HL-60 (cell line): ENCODE measurements at places on chromosomes 1 and 21.

DNA sequence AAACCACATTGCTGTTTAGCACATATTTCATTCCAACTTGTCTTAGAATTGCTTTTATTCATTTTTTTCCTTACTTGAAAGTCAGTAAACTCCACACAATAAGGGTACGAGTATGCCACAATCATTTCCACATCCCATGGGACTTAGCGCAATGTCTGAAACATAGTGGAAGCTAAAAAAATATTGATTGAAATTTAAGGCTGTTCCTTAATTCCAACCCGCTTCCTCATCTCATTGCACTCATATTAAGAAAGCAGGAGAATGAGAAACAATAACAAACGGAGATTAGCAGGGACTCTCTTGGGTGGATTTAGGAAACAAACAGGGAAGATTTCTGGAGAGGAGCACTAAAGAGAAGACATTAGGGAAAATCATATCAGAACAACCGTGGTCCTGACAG is 39.3 kb upstream of the RGS4 start:
- no peak for DNase-seq

GRCh38 chr1:16125483-16125882 is 30.4 kb downstream of the EPHA2 start:
- no peak for DNase-seq

- no peak for DNase-seq
These were observed 371.2 kb downstream of the NPHP4 start for GRCh38 chr1:5620997-5621396.

- no peak for DNase-seq
These were observed 22.1 kb upstream of the EYA3 start for GRCh38 chr1:28110555-28110954.

- no peak for DNase-seq
These were observed 418.3 kb downstream of the MATN1 start for GRCh38 chr1:30305061-30305460.

DNA sequence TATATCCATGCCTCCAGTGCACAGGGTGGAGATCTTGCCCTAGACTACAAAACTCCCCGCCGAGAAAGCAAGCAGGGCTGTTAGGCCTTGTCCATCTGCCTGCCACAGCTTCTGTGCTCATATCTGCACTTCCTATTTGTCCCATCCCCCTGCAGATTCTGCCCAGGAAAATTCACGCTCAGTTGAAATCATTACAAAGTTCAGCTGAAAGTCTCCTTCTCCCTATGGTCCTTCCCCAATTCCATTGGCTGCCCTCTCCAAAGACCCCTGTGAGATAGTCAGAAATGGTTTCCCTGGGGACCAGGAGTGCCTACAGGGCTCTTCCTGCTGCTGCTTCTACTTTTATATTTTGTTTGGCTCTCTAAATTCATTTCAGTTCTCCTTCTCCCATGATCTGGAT is 63.2 kb downstream of the DTL start:
- no peak for DNase-seq

- DNase-seq = no peak
These were observed 27.6 kb downstream of the COQ8A start for GRCh38 chr1:226967665-226968064.

- no peak for DNase-seq
These were observed 72.6 kb upstream of the CSF1 start for GRCh38 chr1:109837852-109838570.

GRCh38 chr21:43686811-43687565 is 27.6 kb downstream of the RRP1B start:
- DNase-seq = no peak

DNA sequence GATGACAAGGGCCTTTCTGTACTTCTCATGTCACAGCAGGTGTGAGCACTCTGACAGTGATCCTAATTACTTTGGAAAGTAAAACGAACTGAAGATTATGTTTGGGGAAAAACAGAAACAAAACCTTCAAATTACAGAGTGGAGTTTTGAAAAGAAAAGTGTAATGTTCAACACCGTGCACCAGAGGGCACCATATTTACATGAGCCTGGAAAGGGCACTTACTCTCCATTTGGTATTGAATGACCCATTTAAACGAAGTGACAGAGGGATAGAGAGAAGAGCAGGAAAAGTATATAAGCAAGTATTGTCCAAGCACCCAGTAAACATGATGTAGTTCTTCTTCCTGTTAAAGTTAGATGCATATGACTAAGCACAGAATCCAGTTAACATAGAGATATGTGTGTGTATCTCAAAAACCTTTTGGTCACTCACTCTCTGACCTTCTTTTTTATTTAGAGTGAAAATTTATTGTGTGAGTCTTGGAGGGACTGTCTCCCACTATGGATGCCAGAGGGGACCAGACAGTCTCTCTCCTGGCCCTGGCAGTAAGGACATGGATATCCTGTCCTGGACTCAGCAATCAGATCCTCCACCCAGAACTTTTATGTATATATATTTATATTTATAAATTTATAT is 3.8 kb upstream of the RGSL1 start:
- DNase-seq = peak; percentile 56

DNA sequence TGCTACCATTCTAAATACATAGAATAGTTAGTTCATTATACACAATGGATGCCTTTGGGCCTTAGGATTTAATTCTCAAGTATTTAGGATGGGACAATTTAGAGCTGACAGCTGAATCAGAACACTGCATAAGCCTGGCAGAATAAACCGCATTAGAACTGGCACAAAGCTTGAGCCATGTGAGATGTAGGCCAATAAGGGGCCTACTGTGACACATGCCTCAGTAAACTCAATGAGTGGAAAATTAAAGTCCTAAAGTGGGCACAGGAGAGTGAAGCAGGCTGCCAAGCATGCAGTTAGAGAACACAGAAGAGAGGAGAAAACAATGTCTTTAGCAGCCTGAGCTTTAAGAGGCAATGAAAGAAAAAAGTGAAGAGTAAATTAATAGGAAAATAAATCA is 24.3 kb downstream of the SCYL3 start:
- DNase-seq = no peak

DNA sequence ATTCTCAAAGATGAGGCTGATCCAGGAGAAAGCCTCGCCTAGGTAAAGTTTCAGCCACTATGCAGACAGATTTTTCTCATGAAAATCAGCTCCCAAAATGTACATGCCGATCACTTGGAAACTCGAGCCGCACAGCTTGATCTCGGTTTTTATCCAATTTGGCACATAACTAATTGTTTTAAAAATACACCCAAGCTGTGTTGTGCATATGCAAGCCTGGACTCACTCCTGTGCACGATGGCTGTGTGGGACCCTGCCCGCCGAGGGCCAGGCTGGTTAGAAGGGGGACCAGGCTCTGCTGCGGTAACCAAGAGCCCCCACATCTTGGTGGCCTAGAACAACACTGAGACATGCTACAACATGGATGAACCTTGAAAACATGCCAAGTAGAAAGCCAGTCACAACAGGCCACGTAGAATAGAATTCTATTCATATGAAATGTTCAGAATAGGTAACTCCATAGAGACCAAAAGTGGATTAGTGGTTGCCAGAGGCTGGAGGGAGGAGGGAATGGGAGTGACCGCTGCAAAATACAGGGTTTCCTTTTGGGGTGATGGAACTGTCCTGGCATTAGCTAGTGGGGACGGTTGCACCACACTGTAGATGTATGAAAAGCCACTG is 16.1 kb upstream of the LDLRAP1 start:
- DNase-seq = no peak

GRCh38 chr1:4963251-4963650 is 308.8 kb downstream of the AJAP1 start:
- DNase-seq = no peak

DNA sequence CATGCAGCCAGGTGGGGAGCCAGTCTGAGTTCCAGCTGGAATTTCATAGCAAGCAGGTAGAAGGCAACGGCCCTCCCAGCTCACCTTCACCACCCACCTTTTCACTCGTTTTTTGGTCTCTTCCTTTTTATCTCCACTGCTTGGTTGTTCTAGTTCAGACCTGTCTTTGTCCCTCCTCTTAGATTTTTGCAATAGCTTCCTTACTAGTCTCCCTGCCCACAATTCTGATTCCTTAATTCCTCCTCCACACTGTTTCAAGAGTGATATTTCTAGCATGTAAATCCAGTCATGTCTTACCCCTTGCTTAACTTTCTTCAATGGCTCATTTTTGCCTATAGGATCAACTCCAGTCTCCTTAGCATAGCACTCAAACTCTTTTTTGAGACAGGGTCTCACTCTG is 119.6 kb downstream of the TMEM53 start:
- DNase-seq = no peak

GRCh38 chr1:175062339-175062738 is 5.3 kb upstream of the TNN start:
- DNase-seq = no peak

DNA sequence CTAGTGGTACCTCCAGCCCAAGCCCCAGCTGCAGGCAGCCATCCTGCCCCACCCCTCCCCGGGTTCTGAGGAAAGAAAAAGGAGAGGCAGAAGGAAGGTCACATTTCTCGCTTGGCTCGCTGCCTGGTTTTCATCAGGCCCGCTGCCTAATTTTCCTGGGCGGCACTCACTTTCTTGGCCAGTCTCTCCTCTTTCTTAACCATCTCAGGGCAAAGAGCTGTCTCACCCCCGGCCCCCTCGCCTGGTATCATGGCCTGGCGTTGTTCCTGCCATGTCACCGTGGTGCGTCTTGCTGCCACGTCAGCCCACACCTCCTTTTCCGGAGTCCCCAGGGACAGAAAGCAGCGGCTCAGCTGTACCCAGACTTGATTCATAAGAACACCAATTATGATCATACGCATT is 26.6 kb upstream of the CASZ1 start:
- no peak for DNase-seq

DNA sequence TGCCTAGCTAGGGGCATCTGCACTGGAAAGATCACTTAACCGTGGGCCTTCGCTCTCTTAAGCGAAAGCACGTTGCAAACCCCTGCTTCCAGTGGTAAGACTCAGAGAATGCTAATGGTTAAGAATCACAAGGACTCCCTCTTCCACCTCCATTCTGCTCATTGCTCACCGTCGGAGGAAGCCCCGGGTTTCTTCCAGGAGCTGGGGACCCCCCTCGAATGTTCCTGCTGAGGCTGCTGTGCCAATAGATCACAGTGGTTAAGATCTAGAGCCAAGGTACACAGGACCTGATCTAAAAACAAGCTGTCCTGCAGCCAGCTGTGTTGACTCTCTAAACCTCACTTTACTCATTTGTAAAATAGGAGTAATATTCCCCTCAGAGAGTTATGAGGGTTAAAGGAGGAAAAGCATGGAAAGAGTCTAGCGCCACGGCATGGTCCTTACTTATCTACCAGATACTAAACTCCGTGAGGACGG is 765 bp downstream of the VAMP3 start:
- no peak for DNase-seq

- DNase-seq = no peak
These were observed 13.0 kb upstream of the CNIH4 start for GRCh38 chr1:224343679-224344078.
